ENCODE measurements at places on chromosomes 1 and 21. TPM values are rescaled to one million over a fixed set of nuclear protein-coding genes. Genes with fewer than 3 reads are reported as not detected.

DNA sequence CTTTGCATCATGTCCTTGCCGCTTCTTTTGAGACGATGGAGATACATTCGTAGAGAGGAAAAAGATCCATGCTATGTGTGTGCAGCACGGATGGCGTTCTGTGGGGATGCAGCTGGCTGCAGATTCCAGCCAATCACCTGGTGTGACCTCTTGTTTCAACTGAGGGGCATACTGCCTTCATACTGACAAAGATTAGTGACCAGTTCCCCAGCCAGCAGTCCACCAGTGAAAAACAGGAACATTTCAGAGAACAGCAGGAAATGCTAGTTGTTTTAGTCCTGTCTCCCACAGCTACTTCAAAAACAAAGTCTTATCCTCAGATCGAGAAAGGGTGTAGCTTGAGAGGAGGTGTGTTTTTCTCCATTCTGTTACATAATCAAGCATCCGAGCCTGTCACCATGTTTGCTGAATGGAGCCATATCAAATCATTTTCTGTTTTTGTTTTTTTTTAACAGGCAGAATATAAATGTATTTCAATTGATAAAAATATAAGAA lies 255.7 kb upstream of the FMN2 start:
- no peaks in the 10 kb centered on the region for H3K36me3 ChIP-seq
- H3K27ac ChIP-seq = no peak overlapping the region
- no peaks in the 10 kb centered on the region for H3K27me3 ChIP-seq
- H3K4me3 ChIP-seq = no peak overlapping the region
- no peak for DNase-seq
- H3K4me1 ChIP-seq = no peaks in the 10 kb centered on the region

DNA sequence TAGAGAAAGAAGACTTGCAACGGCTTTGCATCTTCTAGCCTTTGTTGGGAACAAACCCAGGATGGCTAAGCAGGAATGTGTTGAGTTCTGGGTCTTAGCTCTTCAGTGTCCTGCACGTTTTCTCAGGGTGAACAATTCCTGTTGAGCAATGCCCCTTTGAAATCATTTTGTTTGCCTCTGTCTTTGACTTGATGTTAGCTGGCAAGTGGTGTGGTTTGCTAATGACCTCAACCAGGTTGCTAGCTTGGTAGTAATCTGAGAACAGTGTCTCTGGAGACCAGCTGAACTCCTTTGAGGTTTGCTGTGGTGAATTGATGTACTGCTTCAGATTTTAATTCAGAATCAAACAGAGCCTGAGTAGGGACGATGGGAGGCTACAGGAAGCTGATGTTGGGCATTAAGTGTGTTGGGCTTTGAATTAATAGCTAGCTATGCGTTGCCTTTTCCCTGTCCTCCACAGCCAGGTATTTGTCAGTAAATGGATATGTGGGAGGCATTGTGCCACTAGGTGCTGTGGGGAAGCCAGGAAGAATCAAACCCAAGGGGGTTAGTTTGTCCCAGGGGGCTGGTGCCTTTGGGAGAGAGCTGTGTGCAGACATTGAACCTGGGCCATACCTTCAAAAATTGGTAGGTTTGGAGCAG lies 23.3 kb upstream of the SRSF10 start:
- DNase-seq = no peak
- H3K4me3 ChIP-seq = no peak overlapping the region
- H3K27ac ChIP-seq = no peak overlapping the region
- H3K27me3 ChIP-seq = peaks cover 23% of the 10 kb centered on the region
- no peaks in the 10 kb centered on the region for H3K4me1 ChIP-seq

GRCh38 chr1:235614442-235614954 lies 35.1 kb downstream of the GNG4 start:
- H3K27me3 ChIP-seq = peaks cover 13% of the 10 kb centered on the region
- H3K4me3 ChIP-seq = no peak overlapping the region
- H3K4me1 ChIP-seq = no peaks in the 10 kb centered on the region
- no peaks in the 10 kb centered on the region for H3K36me3 ChIP-seq

GRCh38 chr21:33021667-33022066 lies 4.1 kb upstream of the OLIG2 start:
- H3K27me3 ChIP-seq = peaks cover 82% of the 10 kb centered on the region
- H3K36me3 ChIP-seq = peaks cover 1% of the 10 kb centered on the region
- no peak overlapping the region for H3K4me3 ChIP-seq
- DNase-seq = no peak
- H3K27ac ChIP-seq = peak overlapping the region; percentile 23

Gene VCAM1
- 0.10 TPM for total RNA-seq

- no peaks in the 10 kb centered on the region for H3K27me3 ChIP-seq
- no peak overlapping the region for H3K27ac ChIP-seq
- H3K4me1 ChIP-seq = peaks cover 15% of the 10 kb centered on the region
- H3K4me3 ChIP-seq = no peak overlapping the region
Observed at GRCh38 chr1:23704834-23705495, 13.4 kb downstream of the RPL11 start.

- peaks cover 5% of the 10 kb centered on the region for H3K4me1 ChIP-seq
- H3K36me3 ChIP-seq = no peaks in the 10 kb centered on the region
- DNase-seq = no peak
- H3K27me3 ChIP-seq = no peaks in the 10 kb centered on the region
Observed at GRCh38 chr1:3368711-3369445, 85.6 kb upstream of the ARHGEF16 start.

GRCh38 chr1:193514397-193514796 lies 328.0 kb upstream of the B3GALT2 start:
- peaks cover 3% of the 10 kb centered on the region for H3K27me3 ChIP-seq
- no peak for DNase-seq
- H3K4me3 ChIP-seq = no peak overlapping the region

DNA sequence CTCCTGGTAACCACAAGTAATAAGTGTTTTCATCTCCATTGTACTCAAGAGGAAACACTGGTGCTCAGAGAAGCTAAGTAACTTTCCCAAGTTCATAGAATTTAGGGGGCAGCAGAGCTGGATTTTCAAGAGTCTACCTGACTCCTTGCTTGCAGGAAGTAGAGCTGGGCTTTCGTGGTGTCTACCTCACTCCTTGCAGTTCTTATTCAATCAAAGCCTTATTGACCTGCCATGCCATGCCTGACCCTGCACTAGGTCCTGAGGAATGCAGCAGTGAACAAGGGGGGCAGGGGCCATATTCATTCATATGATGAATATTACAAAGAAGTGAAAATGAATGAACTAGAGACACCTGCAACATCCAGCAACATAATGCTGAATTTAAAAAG lies 93.3 kb downstream of the GLIS1 start:
- H3K27me3 ChIP-seq = peaks cover 6% of the 10 kb centered on the region
- H3K27ac ChIP-seq = no peak overlapping the region
- H3K4me3 ChIP-seq = no peak overlapping the region
- DNase-seq = no peak

Gene ARHGEF10L
- total RNA-seq = not detected

GRCh38 chr1:39500862-39501389 lies 9.5 kb downstream of the BMP8A start:
- no peaks in the 10 kb centered on the region for H3K4me1 ChIP-seq
- no peaks in the 10 kb centered on the region for H3K36me3 ChIP-seq
- no peak overlapping the region for H3K4me3 ChIP-seq
- DNase-seq = no peak

Gene GBP4
- 36.8 TPM for total RNA-seq

DNA sequence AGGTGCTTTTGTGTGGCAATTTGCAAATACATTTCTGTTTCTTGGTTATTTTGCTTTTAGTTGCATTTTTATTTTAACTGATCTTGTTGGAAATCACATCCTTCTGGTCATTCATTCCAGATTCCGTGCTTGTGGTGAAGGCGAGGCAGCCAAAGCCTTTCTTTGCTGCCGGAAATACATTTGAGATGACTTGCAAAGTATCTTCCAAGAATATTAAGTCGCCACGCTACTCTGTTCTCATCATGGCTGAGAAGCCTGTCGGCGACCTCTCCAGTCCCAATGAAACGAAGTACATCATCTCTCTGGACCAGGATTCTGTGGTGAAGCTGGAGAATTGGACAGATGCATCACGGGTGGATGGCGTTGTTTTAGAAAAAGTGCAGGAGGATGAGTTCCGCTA lies 34.8 kb upstream of the CD101 start:
- no peak overlapping the region for H3K27ac ChIP-seq
- no peaks in the 10 kb centered on the region for H3K27me3 ChIP-seq
- no peak overlapping the region for H3K4me3 ChIP-seq
- H3K4me1 ChIP-seq = no peaks in the 10 kb centered on the region

Gene PRDM15
- 18.1 TPM for total RNA-seq

Gene ITGB2
- total RNA-seq = 294 TPM

- DNase-seq = no peak
- H3K27ac ChIP-seq = no peak overlapping the region
- H3K27me3 ChIP-seq = peaks cover 9% of the 10 kb centered on the region
- H3K4me3 ChIP-seq = no peak overlapping the region
- H3K36me3 ChIP-seq = peaks cover 2% of the 10 kb centered on the region
Observed at GRCh38 chr1:222772996-222773379, 36.0 kb downstream of the FAM177B start.

DNA sequence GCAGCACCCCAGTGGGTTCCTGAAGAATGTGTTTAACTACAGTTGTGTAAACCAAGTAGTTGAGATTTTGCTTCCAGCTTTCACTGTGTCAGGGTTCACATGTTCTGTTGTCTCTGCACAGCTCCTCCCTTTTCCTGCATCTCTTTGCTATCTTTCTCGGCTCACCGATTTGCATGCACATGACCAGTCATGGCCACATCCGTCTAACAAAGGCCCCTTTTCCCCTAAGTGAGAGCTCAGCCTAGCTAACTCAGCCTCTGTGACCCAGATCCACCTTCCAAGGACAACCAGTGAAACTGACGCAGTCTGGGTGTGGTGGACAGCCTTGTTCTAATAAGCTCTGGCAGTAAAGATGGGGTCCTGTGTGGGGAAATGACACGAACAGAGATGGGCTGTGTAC lies 101.1 kb downstream of the ZP4 start:
- H3K27me3 ChIP-seq = no peaks in the 10 kb centered on the region
- H3K27ac ChIP-seq = no peak overlapping the region
- H3K4me1 ChIP-seq = no peaks in the 10 kb centered on the region

- H3K27ac ChIP-seq = peak overlapping the region; percentile 98
- H3K4me3 ChIP-seq = peak overlapping the region; percentile 93
- H3K4me1 ChIP-seq = peaks cover 91% of the 10 kb centered on the region
- DNase-seq = no peak
- H3K36me3 ChIP-seq = peaks cover 56% of the 10 kb centered on the region
Observed at GRCh38 chr21:35044128-35044527, 5.0 kb downstream of the RUNX1 start.

DNA sequence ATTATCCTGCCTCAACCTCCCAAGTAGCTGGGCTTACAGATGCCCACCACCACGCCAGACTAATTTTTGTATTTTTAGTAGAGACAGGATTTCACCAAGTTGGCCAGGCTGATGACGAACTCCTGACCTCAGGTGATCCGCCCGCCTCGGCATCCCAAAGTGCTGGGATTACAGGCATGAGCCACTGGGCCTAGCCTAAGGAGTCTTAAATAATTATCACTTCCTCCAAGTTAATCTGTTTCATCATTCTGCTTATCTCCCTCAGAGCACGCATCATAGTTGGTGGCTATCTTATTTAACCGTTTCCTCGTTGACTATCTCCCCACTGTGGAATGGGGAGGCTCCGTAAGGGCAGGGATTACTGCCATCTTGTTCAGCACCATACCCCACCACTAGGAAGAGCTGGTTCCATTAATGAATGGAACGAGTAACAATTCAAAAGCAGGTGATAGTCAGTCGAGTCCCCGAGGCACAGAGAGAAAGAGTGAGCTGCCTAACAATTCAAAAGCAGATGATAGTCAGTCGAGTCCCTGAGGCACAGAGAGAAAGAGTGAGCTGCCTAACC lies 52.7 kb downstream of the GLUL start:
- no peak overlapping the region for H3K4me3 ChIP-seq
- no peak overlapping the region for H3K27ac ChIP-seq
- no peak for DNase-seq
- H3K27me3 ChIP-seq = peaks cover 17% of the 10 kb centered on the region

DNA sequence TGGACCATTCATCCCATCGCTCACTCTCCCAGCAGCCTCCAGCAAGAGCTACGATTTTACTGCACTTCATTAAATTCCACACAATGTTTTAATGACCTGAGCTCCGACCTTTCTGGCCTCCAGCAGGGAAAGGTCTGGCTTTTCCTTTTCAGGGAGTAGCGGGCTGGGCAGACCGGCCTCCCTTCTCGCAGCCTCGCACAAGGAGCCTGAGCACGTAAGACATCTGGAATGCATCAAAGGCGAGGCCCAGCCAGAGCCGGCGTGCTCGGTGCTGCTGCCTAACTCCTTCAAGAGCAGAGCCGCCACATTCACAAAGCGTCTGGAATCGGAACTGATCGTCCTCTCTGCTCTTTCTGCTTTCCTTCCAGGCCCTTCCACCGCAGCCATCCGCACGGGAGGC lies 32.5 kb upstream of the FHAD1 start:
- H3K4me1 ChIP-seq = peaks cover 5% of the 10 kb centered on the region
- H3K4me3 ChIP-seq = no peak overlapping the region
- no peak for DNase-seq
- peaks cover 29% of the 10 kb centered on the region for H3K27me3 ChIP-seq
- H3K36me3 ChIP-seq = no peaks in the 10 kb centered on the region

- DNase-seq = no peak
- no peak overlapping the region for H3K27ac ChIP-seq
- no peaks in the 10 kb centered on the region for H3K36me3 ChIP-seq
Observed at GRCh38 chr1:159188375-159188788, 16.3 kb upstream of the ACKR1 start.

DNA sequence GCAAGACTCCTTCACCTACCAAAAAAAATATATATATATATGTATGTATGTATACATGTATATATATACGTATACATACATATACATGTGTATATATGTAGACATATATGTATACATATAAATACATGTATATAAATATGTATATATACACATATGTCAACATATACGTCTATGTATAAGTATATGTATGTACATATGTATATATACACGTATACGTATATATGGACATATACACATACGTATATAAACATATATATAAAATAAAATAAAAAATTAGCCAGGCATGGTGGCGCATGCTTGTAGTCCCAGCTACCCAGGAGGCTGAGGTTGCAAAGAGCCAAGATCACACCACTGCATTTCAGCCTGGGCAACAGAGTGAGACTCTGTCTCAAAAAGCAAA lies 31.6 kb downstream of the BRWD1 start:
- H3K27ac ChIP-seq = no peak overlapping the region
- peaks cover 12% of the 10 kb centered on the region for H3K4me1 ChIP-seq
- no peak overlapping the region for H3K4me3 ChIP-seq
- no peaks in the 10 kb centered on the region for H3K27me3 ChIP-seq
- peaks cover 31% of the 10 kb centered on the region for H3K36me3 ChIP-seq
- DNase-seq = no peak

GRCh38 chr1:41607808-41608207 lies 123.3 kb upstream of the EDN2 start:
- peak overlapping the region; percentile 65 for H3K27ac ChIP-seq
- peaks cover 52% of the 10 kb centered on the region for H3K4me1 ChIP-seq
- H3K4me3 ChIP-seq = peak overlapping the region; percentile 10
- DNase-seq = no peak

GRCh38 chr21:40165773-40166070 lies 298.5 kb downstream of the PCP4 start:
- no peaks in the 10 kb centered on the region for H3K4me1 ChIP-seq
- H3K4me3 ChIP-seq = no peak overlapping the region
- no peak for DNase-seq
- H3K27me3 ChIP-seq = no peaks in the 10 kb centered on the region
- no peak overlapping the region for H3K27ac ChIP-seq

Measured in activated T-helper 1 cell treated with anti-CD3 and anti-CD28 coated beads, Interleukin-12 subunit alpha, Interleukin-12 subunit beta, Interleukin-2, Interleukin-4 antibody, amounts not matched to agents 30 ng/mL and 10 ng/mL and 1 ng/mL, durations not matched to agents 14 hours and 24 hours and 36 hours (primary cell).